CD4-positive, CD25-positive, alpha-beta regulatory T cell (primary cell): ENCODE measurements at places on chromosomes 2 and 18.

DNA sequence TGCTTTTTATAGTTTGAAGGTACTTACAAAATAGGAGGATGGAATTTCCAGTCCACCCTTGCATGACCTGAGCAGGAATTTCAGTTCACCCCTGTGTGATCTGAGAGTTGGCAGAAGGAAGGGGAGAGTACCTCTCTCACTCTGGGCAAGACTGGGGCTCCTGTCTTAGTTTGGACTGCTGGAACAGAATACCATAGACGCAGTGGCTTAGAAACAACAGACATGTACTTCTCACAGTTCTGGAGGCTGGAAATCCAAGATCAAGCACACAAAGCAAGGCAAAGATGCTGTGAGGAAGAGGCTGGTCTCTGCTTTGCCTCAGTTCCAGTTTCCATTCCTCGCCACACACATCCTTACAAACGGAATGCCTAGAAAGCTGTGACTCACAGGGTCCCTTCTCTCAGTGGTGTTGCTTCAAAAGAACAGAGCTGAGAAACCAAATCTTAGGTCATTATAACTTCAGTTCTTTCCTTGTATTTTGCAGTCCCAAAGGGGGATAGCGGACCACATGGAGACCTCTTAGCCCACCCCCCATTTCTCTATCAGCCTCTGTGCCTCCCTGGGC is 108.8 kb upstream of the HAAO start:
- DNase-seq = no peak

DNA sequence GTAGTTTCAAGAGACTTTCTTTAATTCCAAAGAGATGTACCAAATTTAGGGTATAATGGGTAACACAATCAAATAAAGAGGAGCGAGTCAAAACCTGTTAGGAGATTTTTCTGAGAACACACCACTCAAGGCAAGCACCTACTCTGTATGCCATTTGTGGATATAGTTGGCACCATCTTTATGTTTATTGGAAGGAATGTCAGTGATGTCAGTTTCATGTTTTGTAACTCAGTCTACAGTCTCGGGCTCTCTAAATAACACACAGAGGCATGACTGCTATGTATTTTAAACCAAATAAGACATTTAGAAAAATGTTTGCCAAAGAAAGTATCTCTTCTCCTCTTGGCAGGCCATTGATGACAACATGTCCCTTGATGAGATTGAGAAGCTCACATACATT is 59.7 kb downstream of the CPS1 start:
- no peak for DNase-seq

DNA sequence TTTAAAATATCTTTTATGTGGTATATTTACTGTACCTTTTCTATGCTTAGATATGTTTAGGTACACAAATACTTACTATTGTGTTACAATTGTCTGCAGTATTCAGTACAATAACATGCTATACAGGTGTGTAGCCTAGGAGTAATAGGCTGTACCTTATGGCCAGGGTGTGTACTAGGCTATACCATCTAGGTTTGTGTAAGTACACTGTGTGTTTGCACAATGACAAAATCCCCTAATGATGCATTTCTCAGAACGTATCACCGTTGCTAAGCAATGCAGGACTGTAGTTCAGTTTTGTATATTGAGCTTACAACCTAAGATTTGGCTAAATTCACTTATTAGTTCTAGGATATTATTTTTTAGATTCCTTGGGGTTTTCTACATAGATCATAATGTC is 332.3 kb upstream of the HS6ST1 start:
- DNase-seq = no peak

DNA sequence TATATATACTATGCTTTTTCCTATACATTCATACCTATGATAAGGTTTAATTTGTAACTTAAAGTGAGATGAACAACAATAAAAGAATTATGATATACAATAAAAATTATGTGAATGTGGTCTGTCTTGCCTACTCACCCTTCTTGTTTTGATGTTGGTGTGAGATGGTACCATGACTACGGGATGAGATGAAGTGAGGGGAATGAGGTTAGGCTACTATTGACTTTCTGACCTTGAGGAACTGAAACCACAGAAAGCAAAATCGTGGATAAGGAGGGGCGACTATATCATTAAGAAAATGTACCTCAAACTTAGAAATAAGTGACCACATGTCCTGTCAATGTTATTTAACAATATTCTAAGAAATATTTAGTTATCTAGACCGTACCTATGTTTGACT is 103.9 kb upstream of the PPP1CB start:
- no peak for DNase-seq

DNA sequence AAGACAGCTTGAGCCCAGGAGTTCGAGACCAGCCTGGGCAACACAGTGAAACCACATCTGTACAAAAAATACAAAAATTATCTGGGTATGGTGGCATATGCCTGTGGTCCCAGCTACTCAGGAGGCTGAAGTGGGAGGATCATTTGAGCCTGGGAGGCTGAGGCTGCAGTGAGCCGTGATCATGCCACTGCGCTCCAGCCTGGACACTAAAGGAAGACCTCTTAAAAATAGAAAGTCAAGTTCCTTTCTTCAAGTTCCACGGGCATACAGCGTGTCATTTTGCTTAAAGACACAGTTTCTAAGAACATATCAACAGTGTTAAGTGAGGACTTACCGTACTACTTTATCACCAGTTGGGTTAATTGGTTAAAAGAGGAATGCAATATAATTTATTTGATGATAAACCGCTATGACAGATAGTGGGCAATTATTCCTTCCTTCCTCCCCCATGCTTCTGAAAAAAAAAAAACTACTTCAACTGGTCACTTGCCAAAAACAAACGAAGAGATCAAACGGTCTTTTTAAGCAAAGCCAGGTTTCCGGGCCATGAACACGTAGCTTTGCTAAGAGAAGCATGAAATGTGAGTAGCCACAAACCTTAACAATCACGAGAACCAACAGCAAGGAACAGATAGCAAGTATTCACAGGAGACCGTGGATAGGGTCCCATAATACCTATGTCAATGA is 21.4 kb downstream of the AP1S3 start:
- DNase-seq = no peak

- DNase-seq = no peak
Observed at GRCh38 chr2:17813010-17813741, 3.1 kb upstream of the MSGN1 start.

DNA sequence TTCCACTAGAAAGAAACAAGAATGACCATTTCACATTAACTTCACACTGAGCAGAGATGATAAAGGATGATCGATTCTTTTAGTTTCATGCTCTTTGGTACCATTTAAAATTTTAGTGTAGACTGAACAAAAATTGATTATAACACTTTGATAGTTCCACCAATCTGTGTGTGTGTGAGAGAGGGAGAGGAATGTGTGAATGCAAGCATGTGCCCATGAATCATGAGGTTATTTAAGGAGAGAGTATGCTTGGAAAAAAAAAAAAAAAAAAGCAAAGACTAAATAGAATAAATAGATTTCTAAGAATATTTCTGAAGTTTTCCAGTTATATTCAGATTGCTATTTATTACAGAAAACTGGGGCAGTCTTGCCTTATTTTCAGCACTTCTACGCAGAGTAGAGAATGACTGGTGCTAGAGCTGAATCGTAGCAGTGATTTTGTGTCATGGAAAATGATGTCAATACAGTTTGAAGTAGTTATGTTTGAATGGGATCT is 900.8 kb downstream of the SLC4A3 start:
- no peak for DNase-seq

DNA sequence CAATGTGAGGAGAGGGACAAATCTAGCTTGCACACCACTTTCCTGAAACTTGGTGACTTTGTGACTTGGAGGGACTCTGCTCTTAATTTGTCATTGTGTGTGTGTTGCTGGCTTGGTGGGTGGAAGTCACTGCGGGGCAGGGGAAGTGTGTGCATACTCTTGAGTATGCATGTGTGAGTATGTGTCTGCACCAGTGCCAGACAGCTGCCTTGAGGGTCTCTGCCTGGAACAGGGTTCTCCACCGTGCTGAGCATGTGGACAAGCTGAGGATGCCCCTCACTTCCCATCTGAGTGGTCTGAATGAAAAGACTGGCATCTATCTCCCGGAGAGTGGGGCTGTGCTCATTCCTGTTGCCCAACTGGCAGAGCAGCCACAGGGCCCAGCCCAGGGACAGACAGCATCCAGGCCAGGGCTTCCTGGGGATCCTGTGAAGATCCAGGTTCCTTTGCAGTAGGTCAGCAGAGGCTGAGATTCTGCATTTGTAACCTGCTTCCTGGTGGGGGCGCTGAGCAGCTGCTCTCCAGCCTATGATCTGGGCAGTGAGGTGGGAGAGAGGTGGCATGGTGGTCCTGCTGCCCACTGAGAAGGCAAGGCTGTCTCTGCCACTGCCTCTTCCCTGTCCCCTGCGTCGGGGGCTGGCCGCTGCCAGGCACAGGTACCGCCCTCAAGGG is 138.9 kb upstream of the HAAO start:
- DNase-seq = no peak

GRCh38 chr2:179247318-179248023 is 17.2 kb downstream of the SESTD1 start:
- DNase-seq = no peak

DNA sequence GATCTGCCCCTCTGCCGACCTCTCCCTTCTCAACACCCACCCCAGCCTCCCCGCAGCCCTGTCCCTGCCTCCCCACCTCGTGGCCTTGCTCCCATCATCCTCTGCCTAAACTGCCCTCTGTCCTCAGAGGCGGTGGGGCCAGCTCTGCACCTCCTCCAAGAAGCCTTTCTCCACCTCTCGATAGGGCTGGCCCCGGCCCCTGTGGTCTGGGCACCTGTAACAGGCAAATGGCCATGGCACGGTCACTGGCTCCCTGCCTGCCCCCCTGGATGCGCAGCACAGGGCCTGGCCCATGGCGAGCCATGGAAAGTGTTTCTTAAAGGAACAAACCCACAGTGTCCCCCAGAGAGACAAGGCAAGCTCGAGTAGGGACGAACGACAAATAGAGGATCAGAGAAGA is 42.0 kb downstream of the MYO7B start:
- no peak for DNase-seq

DNA sequence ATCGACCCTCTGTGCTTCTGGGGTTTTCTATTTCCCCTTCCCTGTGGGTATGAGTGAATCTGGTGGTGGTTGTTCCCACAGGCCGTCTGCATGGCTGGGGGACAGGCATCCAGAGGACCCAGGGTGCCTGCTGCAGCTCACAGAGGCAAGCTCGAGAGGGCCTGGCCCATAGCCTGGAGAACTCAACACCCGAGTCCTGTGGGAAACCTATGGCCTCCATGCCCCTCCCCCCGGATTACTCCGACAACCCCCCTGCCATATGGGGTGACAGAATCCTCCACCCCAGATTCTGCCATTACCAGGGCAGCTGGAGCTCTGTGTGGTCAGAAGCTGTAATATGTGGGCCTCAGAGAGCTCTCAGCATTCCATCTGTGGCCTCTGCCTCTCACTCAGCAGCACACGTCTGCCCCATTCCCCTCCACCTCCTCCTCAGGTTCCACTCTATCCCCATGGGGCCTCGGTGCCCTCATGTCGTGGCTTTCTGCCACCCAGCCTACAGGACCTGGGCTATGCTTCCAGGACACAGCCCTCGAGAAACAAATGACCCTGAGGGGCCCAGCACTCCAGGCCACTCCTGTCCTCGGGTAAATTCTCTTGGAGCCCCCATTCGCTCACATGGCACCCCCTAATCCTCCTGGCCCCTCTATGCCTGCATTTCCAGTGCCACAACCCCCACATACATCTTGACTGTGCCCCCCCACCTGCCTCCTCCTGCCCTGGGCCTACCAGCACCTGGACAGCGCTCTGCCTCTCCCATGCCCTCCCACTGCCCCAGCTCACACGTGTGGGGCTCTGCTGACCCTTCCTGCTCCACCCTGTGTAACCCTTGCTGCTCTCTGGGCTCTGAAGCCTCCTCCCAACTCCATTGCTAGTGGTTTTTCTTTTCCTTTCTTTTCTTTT is 3.6 kb downstream of the MZT2A start:
- DNase-seq = no peak

- DNase-seq = no peak
Observed at GRCh38 chr2:39642051-39642718, 23.5 kb upstream of the TMEM178A start.

- DNase-seq = no peak
Observed at GRCh38 chr18:37565101-37565976, at the start of gene CELF4. Gene CELF4, minus strand, starts transcription at chr18:37565798.

- no peak for DNase-seq
Observed at GRCh38 chr2:12289120-12289802, 427.5 kb upstream of the TRIB2 start.

- no peak for DNase-seq
Observed at GRCh38 chr2:241358470-241358869, 2.4 kb downstream of the FARP2 start.

GRCh38 chr2:242075696-242076095 is 206.2 kb downstream of the RTP5 start:
- no peak for DNase-seq

GRCh38 chr18:46174342-46175041 is 70.3 kb downstream of the HAUS1 start:
- DNase-seq = peak; percentile 22

- DNase-seq = no peak
Observed at GRCh38 chr2:218319813-218320365, 27.6 kb upstream of the TMBIM1 start.

DNA sequence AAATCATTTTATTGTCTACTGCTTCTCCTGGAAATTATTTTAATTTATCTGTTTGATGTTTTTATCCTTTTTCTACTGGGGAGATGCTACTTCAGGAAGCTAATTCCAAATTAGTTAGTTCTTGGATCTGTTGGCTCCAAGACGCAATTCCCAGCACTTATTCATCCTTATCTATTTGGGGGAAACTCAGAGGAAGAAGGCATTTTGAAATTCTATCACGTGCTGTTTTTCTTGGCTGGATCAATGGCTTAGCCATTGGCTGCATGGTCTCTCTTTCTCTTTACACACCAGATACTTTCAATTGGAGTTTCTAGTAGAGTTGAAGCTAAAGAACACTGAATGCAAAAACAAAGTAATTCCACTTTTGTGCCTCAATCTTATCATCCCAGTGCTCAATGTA is 98.3 kb downstream of the RAPGEF4 start:
- no peak for DNase-seq

DNA sequence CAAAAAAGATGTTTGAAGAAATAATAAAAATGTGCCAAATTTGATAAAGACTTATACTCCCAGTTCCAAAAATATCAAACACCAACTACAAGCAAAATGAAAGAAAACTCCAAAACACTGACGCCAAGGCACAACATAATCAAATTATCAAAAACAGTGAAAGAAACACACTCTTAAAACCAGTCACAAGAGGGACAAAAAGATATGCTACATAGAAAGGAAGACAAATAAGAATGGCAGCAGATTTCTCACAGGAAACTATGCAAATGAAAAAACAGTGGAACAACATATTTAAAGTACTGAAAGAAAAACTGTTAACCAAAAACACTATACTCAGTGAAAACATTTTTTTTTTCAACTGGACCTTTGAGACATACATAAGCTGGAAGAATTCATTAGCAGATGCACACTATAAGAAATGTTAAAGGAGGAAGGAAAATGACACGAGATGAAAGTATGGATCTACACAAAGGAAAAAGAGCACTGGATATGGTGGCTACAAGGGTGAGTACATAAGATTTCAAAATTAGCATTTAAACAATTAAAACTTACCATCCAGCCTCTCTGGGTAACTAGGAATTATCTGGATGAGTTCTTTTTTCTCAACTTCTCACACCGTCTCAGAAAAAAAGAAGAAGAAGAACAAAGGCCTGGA is 94.0 kb upstream of the ACVR1C start:
- DNase-seq = peak; percentile 11

GRCh38 chr2:145351864-145352425 is 832.0 kb upstream of the ZEB2 start:
- no peak for DNase-seq

- DNase-seq = no peak
Observed at GRCh38 chr2:162520959-162521358, 177.0 kb downstream of the GCA start.

- DNase-seq = no peak
Observed at GRCh38 chr2:203580844-203581243, 45.7 kb upstream of the RAPH1 start.
